Kidney capillary endothelial cell (primary cell): ENCODE measurements at places on chromosomes 13 and 19.

GRCh38 chr19:57566396-57567265 lies 7.0 kb upstream of the ZNF550 start:
- DNase-seq: peak; percentile 1

DNA sequence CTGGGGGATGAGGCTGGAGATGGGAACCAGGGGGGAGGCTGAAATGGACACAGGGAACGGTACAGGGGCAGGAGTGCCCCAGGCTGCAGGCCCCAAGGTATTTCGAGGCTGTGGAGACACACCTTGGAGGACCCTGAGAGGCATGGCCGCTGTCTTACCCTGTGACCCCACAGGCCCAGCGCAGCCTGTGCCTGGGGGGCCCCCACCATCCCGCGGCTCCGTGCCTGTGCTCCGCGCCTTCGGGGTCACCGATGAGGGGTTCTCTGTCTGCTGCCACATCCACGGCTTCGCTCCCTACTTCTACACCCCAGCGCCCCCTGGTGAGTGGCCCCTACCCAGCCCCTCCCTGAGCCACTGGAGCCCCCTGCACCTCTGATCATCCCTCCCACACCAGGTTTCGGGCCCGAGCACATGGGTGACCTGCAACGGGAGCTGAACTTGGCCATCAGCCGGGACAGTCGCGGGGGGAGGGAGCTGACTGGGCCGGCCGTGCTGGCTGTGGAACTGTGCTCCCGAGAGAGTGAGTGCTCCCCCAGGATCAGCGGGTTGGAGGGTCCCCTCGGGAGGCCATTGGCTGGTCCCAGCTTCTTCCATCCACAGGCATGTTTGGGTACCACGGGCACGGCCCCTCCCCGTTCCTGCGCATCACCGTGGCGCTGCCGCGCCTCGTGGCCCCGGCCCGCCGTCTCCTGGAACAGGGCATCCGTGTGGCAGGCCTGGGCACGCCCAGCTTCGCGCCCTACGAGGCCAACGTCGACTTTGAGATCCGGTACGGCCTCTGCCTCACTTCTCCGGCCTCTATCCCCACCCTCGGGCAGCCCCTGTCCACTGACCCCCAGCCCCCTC lies 16.9 kb upstream of the SPIB start:
- no peak for DNase-seq

GRCh38 chr19:13840305-13841085 lies 36.4 kb upstream of the NANOS3 start:
- DNase-seq: no peak

GRCh38 chr13:72259528-72259927 lies 392.5 kb upstream of the DACH1 start:
- DNase-seq: no peak

GRCh38 chr13:49791315-49791710 lies 1.2 kb downstream of the KPNA3 start:
- no peak for DNase-seq

GRCh38 chr19:10846500-10847202 lies 1.6 kb upstream of the C19orf38 start:
- DNase-seq: no peak

DNA sequence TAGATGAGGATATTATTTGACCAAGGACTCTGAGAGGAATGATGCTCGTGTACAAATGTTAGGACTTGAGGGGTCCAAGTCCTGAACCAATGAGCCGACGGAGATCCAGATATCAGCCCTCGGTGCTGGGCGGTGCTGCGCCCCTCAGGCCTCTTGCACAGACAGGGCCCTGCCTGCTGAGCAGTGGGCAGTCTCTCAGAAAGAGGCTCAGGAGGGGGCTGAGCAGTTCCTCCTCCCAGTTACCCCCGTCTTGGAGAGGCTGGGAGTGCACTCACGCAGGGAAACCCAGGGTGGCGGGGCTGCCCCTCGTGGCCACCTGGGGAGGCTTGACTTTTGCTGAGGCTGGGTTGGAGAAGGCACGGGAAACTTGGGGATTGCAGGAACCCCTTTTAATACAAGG lies 18.4 kb downstream of the TEX29 start:
- no peak for DNase-seq

DNA sequence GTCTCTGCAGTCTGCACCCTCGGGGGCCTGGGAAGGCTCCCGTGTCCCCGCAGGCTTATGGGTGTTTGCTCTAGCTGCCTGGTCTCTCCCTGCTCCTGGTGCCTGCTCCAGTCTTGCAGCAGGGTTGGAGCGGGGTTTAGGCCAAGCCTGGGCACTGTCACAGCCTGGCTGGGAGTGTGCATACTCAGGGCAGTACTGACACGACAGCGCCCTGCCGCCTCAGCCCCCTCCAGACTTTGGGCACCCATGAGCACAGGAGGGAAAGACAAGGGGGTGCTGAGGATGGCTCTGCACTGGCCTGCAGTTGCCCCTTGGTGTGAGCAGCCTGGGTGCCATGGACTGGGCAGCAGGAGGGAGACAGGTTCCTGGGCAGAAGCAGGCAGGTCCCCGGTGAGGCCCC lies 35.7 kb downstream of the CEP89 start:
- no peak for DNase-seq

DNA sequence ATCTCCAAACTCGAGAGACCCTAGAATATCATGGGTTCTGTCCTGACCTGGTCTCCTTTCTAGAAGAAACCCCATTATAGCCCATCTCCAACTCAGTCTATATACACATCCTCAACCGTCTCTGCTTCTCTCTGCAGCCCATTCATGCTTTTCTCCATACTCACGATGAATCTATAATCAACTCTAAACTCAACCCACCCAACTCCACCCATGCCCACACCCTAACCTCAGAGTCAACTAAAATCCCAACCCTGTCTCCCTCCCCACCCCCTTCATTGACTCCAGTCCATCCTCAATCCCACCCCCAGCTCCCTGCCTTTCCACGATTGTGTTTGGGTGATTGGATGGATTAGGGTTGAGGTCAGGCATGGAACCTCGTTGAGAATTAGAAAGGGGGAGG lies 1.8 kb downstream of the SBK3 start:
- no peak for DNase-seq

- no peak for DNase-seq
Measured at GRCh38 chr13:105089858-105090643, 1445.4 kb downstream of the EFNB2 start.

DNA sequence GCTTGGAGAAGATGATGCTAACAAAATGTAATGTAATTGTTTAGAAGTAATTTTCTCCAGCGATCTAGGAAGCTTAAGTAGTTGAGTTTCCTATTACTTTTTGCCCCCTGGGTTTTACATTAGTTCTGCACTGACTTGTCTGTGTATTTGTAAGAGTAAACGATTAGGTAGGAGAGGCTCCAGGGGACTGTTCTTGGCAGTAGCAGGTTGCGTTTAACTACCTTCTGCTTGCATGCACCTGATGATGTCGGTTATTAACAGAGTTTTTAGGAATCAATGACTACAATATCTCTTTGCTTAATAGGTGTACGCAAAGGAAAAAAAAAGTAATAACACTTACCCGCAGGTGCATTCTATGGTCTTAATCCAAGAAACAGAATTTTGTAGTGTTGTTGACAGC lies 18.3 kb upstream of the UGGT2 start:
- no peak for DNase-seq

- DNase-seq: peak; percentile 77
Measured at GRCh38 chr19:18017275-18018083, 9.5 kb downstream of the ARRDC2 start.

- peak; percentile 59 for DNase-seq
Measured at GRCh38 chr13:99033814-99034213, 56.0 kb upstream of the DOCK9 start.

DNA sequence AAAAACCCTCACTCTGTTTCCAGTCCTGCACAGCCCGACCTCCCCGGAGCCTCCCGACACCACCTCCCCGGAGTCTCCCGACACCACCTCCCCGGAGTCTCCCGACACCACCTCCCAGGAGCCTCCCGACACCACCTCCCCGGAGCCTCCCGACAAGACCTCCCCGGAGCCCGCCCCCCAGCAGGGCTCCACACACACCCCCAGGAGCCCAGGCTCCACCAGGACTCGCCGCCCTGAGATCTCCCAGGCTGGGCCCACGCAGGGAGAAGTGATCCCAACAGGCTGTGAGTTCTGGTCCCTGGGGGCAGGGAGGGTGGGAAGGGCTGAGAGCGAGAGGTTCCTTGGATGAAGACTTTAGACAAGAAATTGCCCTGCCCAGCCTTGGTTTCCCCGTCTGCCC lies 5.4 kb downstream of the MADCAM1 start:
- DNase-seq: no peak

DNA sequence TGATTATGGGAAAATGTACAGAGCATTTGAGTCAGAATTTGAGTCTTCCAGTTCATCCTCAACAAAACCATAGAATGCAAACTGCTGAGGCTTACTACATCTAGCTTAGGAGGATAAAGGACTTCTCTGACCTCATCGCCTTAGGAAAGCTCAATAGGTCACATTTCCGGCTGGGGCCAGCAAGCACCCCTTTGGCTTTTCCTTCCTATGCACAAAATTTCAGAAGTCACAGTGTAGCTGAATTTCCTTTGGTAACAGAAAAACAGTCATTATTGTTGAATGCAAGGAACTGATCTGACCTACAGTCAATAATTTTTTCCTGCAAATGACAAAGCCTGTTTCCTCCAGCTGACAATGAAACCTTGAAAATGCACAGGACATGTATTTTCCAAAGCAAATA lies 32.8 kb upstream of the LRCH1 start:
- peak; percentile 92 for DNase-seq

- DNase-seq: peak; percentile 78
Measured at GRCh38 chr19:28710278-28710677, 502.7 kb downstream of the UQCRFS1 start.

- no peak for DNase-seq
Measured at GRCh38 chr13:92681239-92681638, 545.4 kb upstream of the GPC6 start.

- DNase-seq: no peak
Measured at GRCh38 chr19:30227012-30227621, 145.1 kb upstream of the ZNF536 start.

- DNase-seq: no peak
Measured at GRCh38 chr19:18401580-18402112, 4.2 kb upstream of the LRRC25 start.

- no peak for DNase-seq
Measured at GRCh38 chr19:33306853-33307792, 4.8 kb upstream of the CEBPA start.

GRCh38 chr19:33476151-33476707 lies 45.4 kb downstream of the PEPD start:
- no peak for DNase-seq

GRCh38 chr19:42284066-42284501 lies 15.0 kb downstream of the CIC start:
- no peak for DNase-seq

- DNase-seq: no peak
Measured at GRCh38 chr13:51625555-51626345, 41.5 kb downstream of the WDFY2 start.

DNA sequence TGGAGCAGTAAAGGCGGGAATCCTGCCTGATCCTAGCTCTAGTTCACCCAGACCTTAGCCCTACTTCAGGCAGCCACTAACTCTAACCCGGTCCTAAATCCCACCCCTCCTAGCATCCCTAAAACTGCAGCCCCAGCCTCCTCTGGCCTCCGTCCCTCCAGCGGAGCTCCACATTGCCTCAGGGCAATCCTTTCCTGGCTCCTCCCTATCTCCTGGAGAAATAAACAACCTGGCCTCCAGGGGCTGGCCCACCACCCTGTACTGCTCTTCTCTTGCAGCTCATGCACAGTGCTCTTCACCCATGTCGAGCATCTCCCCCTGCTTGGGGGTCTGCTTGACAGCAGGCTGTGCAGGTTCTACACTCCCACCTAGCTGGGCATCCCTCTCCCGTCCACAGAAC lies 6.7 kb downstream of the POU2F2 start:
- no peak for DNase-seq

DNA sequence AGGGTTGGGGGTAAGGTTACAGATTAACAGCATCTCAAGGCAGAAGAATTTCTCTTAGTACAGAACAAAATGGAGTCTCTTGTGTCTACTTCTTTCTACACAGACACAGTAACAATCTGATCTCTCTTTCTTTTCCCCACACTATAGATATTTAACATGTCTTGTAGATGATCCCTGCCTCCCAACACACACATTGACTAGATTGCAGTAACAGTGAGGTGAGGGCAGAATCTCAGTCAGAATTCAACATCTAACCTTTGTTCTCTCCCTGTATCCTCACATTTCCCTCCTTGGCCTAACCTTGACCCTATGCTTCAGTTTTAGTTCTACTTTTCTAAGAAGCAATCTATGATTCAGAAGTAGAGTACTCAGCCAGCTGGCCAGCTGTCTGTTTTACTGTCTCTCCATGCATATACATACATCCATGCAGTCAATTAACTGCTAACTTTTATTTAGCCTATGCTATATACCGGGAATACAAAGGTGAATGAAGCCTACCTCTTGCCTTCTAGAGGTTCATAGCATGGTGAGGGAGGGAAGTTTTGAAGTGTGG lies 18.1 kb downstream of the DNAJC15 start:
- no peak for DNase-seq

DNA sequence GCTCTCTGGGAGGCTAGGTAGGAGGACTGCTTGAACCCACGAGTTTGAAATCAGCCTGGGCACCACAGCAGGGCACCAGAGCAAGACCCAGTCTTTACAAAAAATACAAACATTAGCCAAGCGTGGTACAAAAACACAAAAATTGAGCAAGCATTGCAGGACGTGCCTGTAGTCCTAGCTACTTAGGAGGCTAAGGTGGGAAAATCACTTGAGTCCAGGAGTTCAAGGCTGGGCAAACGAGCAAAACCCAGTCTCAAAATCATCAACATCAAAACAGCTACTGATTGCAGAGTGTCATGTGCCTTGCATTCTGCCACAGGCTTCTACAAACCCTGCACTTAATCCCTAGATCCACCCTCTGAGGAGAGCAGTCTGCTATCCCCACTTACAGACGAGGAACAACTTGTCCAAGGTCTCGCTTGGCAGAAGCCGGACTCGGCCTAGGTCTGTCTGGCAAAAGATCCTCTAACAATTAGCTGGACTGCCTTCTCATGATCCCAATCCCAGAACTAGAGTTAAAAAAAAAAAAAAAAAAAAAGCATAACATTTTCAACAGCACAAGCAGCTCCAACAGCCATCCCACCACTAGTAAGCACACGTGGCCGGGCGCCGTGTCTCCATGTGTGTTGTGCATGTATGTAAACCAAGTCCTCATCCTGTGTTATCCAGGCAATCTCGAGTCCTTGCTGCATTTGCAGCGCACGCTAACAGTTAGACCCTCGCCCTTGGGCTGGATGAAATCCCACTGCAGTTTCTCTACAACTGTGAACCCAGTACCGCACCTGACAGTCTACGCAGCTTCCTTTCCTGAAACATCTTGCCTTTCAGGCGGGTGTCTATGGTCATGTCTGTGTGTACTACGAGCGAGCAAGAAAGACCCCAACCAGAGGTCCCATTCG lies 2.0 kb downstream of the PPP6R1 start:
- DNase-seq: no peak

- peak; percentile 58 for DNase-seq
Measured at GRCh38 chr19:58519087-58519354, 589 bp downstream of the ZBTB45 start.

DNA sequence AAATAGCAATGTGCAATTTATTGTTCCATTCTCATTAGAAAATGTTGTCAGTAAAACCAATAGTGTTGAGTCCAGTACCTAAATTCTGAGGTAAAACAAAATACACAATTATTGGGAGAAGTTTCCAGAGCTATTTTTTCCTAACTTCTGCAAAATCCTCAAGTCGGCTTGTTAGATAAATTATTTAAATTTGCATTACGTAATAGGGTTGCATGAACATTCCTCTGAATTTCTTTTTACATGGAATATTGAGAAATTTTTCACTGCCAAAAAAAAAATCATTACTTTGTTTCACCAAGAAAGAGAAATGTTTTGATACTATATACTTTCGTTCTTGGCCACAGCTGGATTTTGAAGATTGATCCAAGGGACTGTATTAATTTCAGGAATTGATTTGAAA lies 1.5 kb downstream of the ZNF507 start:
- no peak for DNase-seq
